Bone marrow (tissue), 2 donors: ENCODE measurements at places on chromosomes 16 and 17.

DNA sequence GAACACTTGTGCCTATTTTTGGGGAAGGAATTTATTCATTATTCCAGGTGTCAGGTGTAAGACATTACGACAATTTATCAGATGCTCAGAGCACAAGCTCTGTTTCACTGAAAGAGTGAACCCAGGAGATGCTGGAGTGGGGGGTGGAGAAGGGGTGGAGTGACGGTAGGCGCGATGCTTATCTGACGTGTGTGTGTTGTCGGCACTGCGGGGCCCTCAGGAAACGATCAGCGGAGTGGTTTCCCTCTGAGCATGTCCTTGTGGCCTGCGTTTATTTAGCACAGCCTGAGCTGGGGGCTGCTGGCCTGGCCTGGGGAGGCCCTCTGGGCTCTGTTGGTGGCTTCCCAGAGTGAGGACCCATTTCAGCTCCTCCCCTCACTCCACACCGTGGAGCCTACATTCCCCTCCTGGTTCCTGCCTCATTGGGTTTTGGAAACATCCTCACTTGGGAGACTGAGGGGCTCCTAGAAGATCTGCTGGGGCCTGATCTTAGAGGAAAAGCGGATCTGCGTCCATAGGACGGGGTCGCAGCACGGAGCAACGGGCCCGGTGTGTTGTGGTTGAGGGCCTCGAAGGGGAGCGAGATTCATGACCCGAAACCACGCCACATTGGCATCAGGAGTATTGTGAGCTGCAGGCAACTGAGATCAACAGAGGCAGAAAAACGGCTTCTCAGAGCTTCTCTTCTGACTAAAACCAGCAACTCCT, 19.0 kb upstream of the GNG13 start:
- DNase-seq = no peak

DNA sequence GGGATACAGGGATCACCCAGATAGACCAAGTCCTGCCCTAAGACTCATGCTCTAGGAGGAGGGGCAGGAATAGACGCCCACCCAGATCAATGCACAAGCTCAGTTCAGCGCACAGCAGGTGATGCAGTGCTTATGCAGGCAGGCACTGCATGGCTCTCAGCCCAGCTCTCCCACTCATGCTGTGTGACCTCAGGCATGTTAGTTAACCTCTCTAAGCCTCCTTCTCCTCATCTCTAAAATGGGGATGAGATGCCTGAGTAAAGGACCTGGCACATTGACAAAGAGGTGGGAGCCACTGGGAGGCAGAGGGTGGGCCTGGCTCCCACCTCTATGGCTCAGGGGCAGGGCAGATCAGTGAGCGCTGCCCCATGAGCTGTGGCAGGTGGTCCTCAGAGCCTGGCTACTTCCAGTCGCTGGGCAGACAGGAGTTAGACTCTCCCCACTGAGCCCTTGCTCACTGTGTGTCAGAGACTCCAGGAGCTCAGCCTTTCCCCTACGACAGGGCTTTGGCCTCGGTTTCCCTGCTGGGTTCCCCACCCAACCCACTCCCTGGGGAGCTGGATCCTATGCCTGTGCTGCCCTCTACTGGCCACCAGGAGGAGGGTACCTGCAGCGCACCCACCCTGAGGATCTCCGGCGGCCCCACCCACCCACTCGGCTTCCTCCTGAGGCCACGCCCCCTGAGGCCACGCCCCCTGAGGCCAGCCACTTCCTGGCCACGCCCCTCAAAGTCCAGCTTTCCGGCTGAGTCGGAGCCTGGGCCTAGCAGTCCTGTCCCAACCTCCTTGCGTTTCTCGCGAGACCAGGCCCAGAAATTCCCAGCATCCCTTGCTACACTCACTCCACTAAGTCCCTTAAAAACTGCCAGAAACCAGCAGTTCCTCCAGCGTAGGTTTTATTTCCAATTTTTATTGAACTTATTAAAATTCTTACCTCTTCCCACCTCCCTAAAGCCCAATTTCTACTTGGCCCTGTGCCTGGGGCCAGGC, 196.1 kb downstream of the GSG1L start:
- peak; percentile 3 for DNase-seq

DNA sequence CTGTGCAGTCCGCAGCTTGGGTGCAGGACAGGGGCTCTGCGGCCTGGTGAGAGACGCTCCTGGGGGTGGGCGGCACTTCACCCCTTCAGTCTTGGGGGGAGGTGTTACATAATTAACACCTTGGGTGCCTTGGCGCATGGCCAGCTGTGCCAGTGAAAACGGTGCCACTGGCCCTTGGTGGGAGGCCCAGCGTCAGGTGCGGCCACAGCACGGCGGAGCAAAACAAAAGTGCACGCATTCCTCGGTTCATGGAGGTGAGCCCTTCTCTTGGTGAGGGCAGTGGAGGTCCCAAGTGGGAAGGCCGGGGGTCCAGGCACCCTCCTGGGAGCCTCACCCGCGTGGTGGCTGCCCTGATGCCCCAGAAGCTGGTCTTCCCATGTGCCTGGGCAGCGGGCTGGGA, 89.8 kb downstream of the ENGASE start:
- no peak for DNase-seq

- no peak for DNase-seq
Measured at GRCh38 chr17:11204991-11205390, 36.0 kb upstream of the SHISA6 start.

DNA sequence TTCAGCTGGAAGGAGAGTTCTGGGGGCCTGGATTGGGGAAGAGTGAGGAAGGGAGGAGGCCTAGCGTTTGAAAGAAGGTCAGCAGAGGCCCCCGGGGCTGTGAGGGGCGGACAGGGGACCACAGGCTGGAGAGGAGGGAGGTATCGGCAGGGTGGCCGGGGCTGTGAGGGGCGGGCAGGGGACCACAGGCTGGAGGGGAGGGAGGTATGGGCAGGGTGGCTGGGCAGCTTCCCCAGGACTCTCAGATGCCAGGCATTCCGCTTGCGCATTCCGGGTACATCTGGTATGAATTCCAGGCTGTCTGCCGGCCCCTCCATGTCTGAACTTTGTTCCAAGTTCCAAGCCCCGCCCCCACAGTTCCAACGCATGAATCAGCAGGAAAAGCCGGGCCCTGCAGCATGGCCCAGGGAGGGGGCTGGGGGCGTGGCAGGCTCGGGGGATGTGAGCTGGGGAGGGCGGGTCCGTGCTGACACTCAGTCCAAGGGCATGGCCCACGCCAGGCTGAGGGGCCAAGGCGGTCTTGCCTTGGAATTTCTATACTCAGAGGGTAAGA, 4.3 kb upstream of the TLCD2 start:
- peak; percentile 56 for DNase-seq

GRCh38 chr17:9286434-9286833, 265.1 kb downstream of the NTN1 start:
- DNase-seq = no peak

DNA sequence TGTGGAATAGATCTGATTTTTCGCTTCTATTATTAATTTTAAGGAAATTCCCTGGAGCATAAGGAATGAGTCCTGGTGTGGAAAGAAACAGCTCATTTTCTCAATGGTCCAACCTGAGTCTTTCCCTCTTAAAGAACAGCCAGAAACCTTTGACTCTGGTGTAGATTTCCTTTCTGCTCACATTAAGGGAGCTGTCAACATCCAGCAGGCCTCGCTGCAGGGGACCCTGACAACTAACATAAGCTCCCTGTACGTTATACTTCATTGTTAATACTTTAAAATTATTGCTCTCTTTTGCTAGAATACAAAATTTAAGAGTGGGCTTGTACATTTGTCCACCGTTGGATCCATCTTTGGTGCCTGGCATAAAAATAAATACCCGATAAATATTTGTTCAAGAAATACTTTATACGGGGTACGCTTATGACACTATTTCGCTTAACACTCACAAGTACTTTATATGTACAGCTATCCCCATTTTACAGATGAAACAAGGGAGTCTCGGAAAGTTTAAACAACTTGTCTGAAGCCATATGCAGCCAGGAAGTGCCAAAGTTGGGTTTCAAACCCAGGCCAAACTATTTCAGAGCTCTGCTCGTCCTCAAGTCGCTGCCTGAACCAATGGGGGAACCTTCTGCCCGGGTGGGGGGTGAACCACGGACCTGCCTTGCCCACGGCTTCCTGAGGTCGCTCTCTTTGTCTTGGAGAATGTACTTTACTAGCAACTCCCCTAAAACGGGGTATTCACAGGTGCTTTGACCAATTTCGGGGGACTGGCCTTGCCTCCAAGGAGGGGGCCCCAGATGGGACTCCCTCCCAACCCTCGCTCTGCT, 611 bp downstream of the SMARCE1 start:
- DNase-seq = no peak

GRCh38 chr17:12136646-12137045, 116.0 kb downstream of the MAP2K4 start:
- DNase-seq = no peak

- DNase-seq = no peak
Measured at GRCh38 chr16:76428858-76429257, 151.7 kb downstream of the CNTNAP4 start.
